ENCODE measurements at places on chromosomes 2 and 18.

DNA sequence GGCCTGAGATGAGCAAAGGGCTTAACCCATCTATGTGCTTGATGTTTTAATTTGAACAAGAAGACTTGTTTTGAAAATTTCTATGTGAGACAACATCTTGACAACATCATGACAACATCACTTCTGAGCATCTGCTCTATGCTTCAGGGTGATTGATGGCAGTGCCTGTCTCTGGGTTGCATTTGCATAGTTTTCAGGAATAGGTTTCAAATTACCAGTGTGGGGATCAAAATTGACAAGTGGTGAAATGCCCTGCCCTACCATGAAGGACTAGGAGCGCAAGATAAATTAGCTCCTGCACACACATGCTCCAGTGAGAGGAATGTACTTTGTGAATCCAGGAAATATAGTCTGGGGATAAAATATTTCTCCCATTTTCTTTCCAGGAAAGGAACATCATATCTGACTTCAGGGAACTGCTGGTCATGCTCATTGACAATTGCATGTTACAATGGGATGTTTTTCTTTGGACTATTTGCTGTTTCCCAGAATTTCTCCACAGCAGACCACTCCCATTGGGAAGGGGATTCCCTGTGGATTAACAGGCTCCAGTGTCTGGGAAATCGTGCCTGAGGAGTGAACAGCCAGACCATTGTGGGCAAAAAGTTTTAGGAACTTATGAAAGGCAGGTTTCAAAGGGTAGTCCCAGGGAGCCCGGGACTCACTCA, 45.3 kb upstream of the IL1R2 start:
- no peak for DNase-seq

GRCh38 chr2:54903736-54904554, 146.3 kb downstream of the RTN4 start:
- DNase-seq = peak; percentile 65

GRCh38 chr2:237413777-237414661, at the start of gene COL6A3:
TSS of gene COL6A3 (minus strand) at chr2:237414164. CDS start at chr2:237396817, 17,347 bp downstream.
- no peak for DNase-seq

GRCh38 chr2:141055531-141055930, 1075.3 kb downstream of the LRP1B start:
- no peak for DNase-seq

GRCh38 chr2:198702796-198703195, 754.9 kb downstream of the SATB2 start:
- DNase-seq = no peak

DNA sequence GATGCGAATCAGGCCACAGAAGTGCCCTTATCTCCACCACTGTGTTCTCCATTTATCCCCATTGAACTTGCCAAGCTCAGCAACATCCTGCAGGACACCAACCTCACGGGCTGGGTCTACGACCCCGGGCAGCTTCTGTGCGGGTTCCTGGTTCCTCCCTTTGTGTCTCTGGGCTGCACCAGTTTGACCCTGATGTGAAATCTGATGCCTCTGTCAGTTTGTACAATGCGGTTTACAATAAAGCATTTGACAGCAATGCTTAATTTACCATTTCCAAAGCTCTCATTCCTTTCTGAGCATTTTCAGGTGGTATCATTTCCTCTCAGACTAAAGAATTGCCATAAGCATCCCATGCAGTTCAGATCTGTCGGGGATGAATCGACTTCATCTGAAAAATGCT, 3.3 kb upstream of the TMEM18 start:
- no peak for DNase-seq
